Stimulated activated CD4-positive, alpha-beta T cell treated with anti-CD3 and anti-CD28 coated beads, Interleukin-12 subunit alpha, Interleukin-12 subunit beta, amount 100 ng/mL, for 4 hours (primary cell): ENCODE measurements at places on chromosomes 16 and 17.

- DNase-seq = no peak
These were observed 43.7 kb upstream of the GOSR1 start for GRCh38 chr17:30433514-30433913.

DNA sequence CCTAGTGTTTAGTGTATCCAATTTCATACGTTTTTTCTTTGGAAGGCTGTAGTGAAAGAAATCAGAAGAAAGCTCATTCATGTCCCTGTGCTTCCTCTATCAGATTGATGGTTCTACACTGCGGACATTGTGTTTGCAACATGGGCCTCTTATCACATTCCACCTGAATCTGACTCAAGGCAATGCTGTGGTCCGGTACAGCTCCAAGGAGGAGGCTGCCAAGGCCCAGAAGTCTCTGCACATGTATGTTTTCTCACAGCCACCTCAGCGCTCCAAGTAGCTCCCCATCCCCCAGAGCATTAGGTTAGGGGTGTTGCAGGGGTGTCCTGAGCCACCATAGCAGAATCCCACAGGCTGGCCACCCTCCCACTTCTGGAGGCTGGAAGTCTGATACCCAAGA is 25.2 kb downstream of the TMC6 start:
- DNase-seq = no peak

DNA sequence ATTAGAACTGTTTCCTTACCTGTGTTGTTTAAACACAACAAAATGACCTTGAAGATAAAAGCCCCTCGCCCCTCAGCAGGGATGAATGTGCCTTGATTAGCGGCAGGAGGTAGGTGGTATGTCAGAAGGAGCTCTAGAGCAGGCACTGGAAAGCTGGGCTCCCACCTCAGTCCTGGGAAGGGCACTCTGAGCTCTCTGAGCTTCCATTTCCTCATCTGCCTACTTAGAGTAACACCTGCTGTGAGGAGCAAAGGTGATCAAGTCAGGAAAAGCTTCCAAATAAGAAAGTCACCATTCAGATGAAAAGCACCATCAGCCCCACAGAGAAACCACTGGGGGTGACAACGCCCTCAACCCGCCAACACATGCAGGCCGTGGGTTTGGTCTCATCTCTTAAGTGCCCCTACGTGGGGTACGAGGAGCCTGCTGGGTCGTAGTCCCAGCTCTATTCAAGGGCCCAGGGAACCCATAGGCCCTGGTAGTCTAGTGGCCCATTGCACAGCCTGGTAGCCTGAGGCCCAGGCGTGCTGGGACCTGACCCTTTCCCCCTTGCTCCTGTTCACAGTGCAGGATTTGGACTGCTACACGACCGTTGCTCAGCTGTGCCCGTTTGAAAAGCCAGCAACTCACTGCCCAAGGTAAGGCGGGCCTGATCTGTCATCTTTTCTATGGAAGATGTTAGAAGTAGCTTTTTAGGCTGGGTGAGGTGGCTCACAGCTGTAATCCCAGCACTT is 57.3 kb downstream of the CRISPLD2 start:
- DNase-seq = no peak

DNA sequence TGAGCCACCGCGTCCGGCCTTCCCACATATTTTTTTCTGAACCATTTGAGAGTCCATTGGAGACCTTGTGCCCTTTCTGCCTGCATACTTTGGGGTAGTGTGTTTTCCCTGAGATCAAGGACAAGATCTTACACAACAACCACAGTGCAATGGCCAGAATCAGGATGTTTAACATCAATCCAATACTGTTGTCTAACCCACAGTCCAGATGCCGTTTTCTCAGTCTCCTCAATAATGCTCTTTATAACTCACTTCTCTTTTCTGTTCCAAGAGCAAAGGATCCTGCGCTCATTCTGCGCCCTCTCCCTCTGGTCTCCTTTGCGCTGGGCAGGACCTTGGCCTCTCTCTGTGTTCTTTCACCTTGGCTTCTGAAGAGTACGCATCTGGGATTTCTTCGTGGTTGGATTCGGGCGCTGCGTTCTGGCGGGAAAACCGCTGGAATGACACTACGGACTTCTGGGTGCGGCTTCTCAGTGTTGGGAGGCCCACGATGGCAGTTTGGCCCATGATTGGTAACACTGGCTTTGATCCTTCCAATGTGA is 16.6 kb downstream of the CBX4 start:
- no peak for DNase-seq

DNA sequence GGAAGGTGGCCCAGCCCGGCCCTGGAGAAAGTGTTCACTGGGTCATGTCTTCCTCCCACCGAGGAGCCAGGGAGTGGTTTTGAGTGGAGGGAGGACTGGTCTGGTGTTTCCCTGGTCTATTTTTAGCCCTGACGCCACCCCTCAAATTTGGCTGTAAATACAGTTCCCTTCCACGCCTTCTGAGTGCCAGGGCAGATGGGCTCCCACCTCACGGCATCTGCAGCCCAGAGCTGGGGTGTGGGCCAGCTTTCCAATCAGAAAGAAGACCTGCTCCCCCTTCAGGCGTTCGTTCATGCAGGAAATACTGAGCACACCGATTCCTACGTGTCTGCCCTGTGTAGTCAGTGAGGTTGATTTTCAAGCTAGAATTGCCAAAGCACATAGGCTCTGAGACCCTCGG is 53.7 kb downstream of the SNX20 start:
- DNase-seq = peak; percentile 23

- DNase-seq = no peak
These were observed 139.8 kb upstream of the GSE1 start for GRCh38 chr16:85473323-85473722.

DNA sequence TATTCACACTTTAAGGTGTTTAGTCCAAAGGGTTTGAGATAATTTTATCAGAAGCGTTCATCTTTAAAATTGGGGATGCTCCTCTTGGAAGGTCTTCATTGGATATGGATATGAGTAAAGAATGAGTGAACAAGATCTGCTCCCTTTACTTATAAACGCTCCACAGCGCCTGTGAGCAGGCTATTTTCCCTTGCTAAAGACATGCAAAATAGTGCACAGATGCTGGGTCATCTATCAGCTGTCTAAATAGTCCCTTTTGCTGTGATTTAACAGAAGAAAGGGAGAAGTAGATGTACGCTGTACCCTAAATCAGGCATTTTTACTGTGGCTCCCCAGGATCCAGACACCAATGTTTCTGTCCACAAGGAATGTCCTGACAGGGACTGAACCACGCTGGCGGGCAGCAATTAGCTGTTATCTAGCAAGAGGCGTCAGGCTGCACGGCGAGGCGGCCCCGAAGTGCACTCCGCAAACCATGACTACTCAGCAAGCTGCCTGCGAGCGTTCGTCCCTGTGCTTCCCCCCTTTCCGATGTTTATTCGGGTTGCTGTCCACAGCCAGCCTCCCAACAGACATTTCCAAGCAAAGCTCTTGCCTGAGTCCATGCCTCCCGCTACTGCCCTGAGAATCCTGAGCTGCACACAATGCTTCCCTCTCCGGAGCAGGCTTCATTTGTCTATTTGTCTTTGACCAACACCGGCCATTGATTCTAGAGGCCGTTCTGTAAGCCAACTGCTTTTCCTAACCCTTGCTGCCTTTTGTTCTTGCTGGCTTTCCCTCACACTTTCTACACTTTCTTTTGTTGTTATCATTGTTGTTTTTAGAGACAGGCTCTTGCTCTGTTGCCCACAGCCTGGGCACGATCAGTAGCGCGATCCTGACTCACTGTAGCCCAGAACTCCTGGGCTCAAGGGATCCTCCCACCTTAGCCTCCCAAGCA is 55.7 kb upstream of the CNEP1R1 start:
- DNase-seq = no peak

DNA sequence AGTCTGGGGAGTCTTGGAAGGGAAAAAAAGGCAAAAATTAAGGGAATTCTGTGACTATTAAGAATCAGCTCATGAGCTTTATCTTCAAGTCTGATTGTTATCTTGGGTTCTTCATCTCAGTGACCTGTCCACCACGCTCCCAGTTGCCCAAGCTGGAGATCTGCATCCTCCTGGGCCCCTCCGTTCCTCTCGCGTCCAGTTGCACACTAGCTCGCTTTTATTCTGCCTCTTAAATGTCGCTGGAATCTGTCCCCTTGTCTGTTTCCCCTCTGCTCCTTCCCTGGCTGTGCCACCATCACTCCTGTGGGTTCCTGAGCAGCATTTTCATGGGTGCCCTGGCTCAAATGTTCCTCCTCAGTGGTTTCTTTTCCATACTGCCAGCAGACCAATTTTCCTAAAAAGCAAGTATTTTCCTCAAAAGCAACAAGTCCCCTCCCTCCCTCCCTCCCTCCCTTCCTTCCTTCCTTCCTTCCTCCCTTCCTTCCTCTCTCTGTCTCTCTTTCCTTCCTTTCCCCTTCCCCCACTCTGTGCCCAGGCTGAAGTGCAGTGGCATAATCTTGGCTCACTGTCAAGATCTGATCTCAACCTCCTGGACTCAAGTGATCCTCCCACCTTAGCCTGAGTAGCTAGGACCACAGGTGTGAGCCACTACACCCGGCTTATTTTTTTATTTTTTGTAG is 1.4 kb downstream of the ENDOV start:
- no peak for DNase-seq

GRCh38 chr16:75761108-75761507 is 34.8 kb upstream of the CPHXL start:
- no peak for DNase-seq

DNA sequence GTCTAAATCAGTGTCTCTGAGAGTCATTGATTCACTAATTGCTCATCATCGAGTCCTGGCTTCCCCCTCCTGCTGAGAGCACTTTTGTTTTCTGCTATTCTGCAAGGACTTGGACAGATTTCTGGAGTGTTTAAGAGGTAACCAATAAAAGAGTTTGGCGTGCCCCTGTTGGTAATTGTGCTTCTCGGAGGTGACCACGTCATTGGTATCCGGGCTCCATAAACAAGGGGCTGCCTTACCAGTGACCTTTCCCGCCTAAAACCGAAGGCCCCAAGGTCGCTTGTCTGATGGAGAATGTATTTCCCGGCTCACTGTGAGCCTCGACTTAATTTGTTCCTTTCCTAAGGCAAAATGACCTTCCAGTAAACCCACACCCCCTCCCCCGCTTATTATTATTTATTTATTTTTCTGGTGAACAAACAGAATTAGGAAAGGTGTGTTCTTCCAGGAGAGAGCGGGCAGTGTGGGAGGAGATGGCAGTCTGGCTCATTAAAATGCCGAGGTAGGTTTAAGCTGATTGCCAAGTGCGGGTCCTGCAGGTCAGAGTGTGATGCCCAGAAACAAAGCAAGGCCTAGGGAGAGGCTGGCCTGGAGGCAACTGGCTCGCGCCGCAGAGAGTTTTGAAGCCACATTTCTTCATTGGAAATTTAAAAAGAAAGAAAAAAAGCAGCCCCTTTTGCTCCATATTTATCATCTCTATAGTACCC is 30.2 kb downstream of the MSI2 start:
- no peak for DNase-seq

DNA sequence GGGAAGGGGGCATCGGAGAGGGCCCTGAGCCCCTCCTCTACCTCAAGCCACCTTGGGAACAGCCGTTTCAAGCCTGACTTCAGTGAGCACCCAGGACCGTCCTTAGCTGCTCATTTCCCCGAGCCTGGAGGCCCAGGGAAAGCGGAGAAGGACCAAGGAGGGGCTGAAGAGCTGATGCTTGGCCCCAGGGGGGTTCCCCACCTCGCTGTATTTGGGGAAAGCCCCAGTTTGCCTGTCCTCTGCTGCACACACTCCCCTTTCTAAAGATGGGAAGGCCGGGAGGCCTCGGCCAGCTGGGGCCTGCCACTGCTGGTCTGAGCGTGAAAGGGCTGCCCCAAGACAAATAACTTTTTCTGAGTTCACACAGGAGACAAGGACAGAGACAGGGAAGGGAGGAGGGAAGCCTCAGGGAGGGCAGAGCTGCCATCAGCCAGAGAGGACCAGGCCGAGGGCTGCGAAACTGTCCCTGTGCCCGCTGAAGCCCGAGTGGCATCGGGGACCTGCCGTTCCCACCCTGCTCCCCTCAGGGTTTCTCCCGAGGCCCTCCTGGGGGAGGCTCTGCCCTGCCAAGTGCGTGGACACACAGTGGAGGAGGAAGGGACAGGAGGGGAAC is 11.6 kb downstream of the ZACN start:
- DNase-seq = no peak

DNA sequence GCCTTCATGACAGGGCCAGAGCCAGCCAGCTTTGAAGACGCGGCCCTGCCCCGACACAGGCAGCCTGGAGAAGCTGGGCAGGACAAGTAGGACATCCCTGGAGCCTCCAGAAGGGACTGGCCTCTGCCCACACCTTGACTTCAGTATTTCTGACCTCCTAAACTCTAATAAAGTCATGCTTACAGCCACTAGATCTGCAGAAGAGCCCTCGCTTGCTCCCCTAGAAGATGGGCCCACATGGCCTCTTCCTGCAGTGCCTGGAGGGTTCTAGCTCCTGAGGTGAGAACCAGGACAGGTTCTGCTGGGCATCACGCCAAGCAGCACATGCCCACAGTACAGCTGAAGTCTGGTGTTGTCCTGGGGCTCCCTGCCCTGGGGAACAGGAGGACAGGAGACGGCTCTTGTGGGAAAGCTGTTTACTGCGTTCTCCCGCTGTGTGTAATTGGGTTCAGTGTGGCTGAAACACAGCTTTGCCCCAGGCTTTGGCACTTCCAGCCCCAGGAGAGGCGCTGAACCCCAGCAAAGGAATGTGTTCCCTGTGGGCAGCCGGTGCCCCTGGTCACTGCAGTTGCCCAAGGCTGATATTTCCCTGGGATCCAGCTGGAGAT is 2.6 kb downstream of the APRT start:
- no peak for DNase-seq

DNA sequence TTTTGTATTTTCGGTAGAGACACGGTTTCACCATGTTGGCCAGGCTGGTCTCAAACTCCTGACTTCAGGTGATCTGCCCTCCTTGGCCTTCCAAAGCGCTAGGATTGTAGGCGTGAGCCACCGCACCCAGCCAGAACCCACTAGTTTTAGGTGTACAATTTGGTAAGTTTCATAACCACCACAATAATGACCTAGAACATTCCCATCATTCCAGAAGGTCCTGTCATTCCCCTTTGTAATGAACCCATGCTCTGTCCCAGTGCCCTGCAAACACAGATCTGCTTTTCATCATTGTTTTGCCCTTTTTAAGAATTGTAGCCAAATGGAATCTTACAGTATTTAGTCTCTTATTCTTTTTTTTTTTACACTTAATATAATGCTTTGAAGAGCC is 35.6 kb upstream of the IRF8 start:
- DNase-seq = no peak

DNA sequence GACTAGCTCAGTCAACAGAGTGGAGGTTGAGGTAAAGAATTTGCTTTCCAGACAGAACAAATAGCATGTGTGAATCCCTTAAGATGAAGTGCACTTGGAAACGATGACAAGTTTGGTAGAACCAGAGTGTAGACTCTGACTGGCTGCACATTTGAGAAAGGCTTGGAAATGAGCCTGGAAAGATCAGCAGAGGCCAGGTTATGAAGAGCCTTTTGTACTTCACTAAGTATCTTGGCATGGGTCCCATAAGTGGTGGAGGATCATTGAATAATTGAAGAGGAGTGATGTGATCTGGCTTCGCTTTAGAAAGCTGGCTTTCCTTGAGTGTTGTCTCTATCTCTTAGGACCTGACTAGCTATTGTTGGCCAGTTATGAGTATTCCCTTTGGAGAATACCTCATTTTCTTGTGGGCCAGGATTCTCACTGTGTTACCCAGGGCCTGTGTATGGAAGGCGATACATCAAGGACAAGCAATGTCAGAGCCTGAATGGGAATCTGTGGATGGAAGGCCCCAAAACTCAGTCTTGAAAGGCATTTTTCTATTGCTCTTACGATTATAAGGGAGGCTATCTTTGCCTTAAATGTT is 329.8 kb downstream of the UTP18 start:
- no peak for DNase-seq

GRCh38 chr16:73206151-73206707 is 158.3 kb upstream of the ZFHX3 start:
- no peak for DNase-seq

GRCh38 chr17:29624586-29624985 is 1.9 kb upstream of the CORO6 start:
- DNase-seq = no peak
